ENCODE measurements at places on chromosomes 3 and 15.
A peak's percentile ranks its signal among the peaks of the same experiment; 100 is the strongest.

- DNase-seq, result no peak
Observed at GRCh38 chr3:172106037-172106954, 66.9 kb downstream of the FNDC3B start.

DNA sequence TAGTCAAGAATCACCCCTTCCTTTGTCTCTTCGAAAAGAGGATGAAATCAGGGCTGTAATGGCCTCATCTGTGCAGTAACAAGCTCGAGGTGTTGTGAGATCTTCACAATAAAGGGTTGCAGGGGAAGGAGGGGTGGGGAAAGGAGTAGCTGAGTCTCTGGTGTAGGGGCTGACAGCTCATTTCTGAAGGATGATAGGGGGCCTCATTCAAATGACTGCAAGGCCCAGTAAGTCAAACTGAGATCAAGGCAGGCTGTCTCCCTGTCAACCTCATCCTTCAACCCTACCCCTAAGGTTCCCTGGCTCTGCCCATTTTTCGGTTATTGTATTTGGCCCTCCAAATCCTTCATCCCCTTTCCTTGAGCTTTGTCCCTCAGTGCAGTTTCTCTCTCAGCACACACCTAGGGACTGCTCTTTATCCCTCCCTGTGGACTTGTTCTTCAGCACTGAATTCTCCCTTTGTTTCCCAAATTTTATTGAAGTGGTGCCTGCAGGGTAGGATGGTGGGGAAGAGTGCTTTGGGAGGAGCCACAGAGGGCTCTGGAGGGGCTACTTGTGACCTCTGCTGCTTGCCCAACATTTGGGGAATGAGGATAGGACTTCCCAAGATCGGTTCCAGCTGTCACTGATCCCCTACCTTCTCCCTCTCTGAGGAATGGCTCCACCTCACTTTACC is 38.1 kb downstream of the ZNF589 start:
- DNase-seq, result no peak

- DNase-seq, result no peak
Observed at GRCh38 chr3:181425074-181425473, 286.7 kb upstream of the SOX2 start.

- DNase-seq, result no peak
Observed at GRCh38 chr3:174101244-174101643, 703.7 kb downstream of the NLGN1 start.

DNA sequence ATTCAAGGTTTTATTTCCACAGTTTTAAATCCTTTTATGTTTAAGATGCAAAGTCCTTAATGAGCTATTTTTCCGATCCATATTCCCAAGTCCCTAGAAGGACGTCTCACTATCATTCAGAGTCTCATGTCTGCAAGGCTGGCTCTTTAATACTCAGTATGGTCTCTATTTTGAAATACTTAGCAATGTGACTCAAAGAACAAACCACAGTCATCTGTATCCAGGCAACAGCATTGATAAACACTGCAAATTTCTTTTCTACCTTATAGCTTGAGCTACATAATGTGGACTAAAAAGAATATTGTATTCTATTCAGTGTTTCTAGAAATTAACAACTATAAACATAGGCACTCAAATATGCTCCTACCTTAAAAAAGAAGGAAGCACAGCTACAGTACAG is 588.3 kb upstream of the NAALADL2 start:
- no peak for DNase-seq

DNA sequence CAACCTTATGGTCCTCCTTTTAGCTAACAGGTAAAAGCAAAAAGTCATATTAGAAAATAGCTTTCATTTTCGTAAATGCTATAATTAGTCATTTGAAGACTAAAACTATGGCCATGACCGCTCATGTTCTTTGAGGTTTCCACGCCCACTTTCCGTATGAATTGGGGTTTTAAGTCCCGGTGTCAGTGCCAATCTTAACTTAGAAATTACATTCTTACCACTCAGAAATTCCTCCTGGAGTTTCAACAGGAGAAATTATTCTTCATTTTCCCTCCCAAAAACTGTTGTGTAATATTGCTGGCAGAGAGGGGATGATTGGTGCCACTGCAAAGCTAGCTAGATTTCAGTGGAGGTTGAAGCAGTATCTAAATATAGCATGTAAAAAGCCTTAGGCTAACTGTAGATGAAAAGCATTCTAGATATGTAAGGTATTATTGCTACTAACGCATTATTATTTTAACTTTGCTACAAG is 71.0 kb upstream of the MDFIC2 start:
- no peak for DNase-seq

DNA sequence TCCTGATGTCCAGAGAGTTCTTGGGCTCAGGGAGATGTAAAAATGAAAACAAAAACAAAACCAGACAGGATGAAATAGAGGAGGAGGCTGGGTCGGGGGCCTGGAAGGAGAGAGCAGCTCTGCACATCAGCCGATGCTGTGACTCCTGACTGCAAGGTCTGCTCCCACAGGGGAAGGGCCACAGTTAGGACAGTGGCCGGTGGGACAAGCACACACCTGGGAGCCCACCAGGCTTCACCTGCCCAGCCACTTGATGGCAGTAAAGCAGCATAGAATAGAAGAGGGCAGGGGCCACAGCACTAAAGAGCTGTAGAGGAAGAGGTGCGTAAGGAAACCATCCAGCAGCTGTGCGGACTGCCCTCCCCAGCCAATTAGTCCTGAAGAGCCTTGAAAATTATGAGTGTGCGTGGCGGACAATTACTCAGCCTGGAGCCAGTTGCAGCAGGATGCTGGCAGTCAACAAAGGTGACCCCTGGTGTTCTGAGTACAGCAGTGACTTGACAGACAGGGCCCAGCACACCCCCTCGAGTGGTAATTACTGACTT is 29.8 kb downstream of the ALS2CL start:
- no peak for DNase-seq

DNA sequence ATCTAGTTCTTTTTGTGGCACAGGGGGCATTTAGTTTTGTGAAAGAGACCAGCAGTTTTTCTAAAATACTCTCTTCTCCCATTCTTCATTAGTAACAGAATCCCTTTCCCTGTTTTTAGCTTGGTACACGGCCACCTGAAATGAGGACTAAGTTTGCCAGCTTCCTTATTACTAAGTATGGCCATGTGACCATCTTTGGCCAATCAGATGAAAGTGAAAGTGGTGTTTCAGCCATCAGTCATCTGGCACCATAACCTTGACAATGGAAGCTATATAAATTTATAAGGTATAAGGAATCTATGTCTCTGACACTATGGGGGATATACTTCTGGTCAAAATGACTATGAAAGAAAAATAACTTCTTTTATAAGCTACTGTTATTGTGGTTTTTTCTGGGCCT is 570.4 kb downstream of the AGBL1 start:
- DNase-seq, result no peak

- DNase-seq, result no peak
Observed at GRCh38 chr15:69660658-69661405, 208.2 kb downstream of the RPLP1 start.

- DNase-seq, result no peak
Observed at GRCh38 chr3:97880267-97880666, 58.5 kb downstream of the CRYBG3 start.

GRCh38 chr15:57510647-57511046 is 81.1 kb upstream of the MYZAP start:
- no peak for DNase-seq

GRCh38 chr15:70643106-70643782 is 120.1 kb downstream of the UACA start:
- DNase-seq, result no peak

- DNase-seq, result no peak
Observed at GRCh38 chr3:142209655-142210054, 15.7 kb downstream of the GK5 start.

GRCh38 chr3:27357665-27358258 is 11.4 kb downstream of the NEK10 start:
- peak; percentile 40 for DNase-seq
